ENCODE measurements at places on chromosomes 13 and 19.
A peak's percentile ranks its signal among the peaks of the same experiment; 100 is the strongest.

GRCh38 chr13:59696271-59696670 lies 467.5 kb downstream of the DIAPH3 start:
- no peak for DNase-seq

GRCh38 chr19:38032151-38032550 lies 125.1 kb downstream of the SIPA1L3 start:
- DNase-seq = no peak

GRCh38 chr19:34288381-34288780 lies 34.0 kb downstream of the GARRE1 start:
- DNase-seq = no peak

GRCh38 chr13:87302931-87303330 lies 368.2 kb upstream of the SLITRK5 start:
- DNase-seq = no peak

DNA sequence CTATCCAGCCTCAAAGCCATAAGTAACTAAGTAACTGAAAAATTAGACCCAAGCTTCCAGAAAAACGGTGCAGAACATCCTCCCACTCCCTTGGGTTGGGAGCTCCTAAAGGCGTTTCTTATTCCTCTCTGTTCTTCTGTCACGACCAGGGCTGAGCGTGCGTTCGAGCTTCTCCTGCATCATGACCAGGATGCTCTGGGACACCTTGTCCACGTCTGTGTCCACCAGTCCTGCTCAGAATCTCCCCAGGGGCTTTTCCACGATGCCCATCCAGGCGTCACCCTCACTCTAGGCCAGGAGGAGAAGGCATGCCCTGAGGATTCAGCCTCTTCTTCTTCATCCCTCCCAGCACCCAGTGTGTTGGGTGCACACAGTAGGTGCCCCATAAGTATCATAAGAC lies 37.8 kb upstream of the GAS6 start:
- no peak for DNase-seq

DNA sequence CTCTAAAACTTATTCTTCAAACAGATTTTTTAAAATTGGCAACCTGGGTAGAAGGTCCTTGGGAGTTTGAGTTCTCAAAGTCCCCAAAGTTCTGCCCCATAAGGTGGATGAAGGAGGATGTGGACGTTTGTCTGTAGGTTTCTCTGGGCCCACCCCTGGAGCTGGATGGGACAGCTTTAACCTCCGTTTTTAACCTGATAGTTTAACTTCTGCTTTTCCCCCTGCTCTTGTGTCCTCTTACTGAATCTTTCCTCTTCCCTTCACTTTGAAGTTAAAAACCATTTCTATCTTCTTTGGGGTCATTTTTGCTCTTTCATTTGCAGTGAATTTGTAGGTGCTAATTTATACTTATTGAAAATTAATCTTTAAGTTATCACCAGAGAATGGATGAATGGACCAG lies 79.1 kb downstream of the ESD start:
- DNase-seq = no peak

GRCh38 chr13:75175575-75175974 lies 306.4 kb downstream of the TBC1D4 start:
- DNase-seq = no peak

- DNase-seq = no peak
These were observed 26.4 kb upstream of the DPP9 start for GRCh38 chr19:4749870-4750590.

- DNase-seq = no peak
These were observed 20.1 kb downstream of the SH3GL1 start for GRCh38 chr19:4380254-4380727.

DNA sequence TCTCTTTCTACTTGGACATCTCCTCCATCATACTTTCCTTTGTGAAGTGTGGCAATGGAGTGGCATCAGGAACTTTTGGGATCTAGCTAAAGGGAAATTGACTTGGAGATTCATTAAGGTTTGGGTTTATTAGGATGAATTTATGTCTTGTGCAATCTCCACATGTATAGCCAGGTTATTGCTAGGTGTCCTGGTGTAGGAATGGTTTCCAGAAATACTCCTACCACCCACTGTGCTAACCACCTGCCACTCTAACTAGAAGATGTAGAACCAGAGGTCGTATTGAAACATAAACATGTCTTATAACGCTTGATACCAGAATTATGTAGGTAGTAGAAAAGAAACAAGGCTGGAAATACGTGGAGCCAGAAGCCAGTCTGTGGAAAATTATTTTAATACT lies 38.1 kb upstream of the MED4 start:
- DNase-seq = no peak

- no peak for DNase-seq
These were observed 6.5 kb downstream of the SPART start for GRCh38 chr13:36339600-36340155.

DNA sequence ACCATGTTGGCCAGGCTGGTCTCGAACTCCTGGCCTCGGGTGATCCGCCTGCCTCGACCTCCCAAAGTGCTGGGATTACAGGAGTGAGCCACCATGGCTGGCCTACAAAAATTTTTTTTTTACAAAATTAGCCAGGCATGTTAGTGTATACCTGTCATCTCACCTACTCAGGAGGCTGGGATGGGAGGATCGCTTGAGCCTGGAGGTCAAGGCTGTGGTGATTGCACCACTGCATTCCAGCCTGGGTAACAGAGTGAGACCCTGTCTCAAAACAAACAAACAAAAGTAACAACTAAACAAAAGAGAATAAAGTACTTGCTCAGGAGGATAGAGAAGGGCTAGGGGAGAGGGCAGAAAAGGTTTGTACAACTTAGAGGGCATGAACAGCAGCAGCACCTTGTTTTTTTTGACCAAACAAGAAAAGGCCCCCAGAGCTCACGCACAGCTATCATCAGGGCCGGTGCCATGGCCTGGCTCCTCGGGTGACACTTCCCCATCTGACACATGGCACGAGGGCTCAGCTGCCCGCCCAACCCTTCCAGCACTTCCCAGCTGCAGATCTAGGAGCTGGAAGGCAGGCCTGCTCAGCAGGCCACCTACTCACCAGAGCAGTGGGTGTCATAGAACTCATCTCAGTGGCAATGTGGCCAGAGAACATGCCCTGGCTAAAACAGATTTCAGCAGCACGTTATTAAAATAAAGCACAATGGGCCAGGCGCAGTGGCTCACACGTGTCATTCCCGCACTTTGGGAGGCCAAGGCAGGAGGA lies 8.6 kb upstream of the SLC7A9 start:
- DNase-seq = no peak

DNA sequence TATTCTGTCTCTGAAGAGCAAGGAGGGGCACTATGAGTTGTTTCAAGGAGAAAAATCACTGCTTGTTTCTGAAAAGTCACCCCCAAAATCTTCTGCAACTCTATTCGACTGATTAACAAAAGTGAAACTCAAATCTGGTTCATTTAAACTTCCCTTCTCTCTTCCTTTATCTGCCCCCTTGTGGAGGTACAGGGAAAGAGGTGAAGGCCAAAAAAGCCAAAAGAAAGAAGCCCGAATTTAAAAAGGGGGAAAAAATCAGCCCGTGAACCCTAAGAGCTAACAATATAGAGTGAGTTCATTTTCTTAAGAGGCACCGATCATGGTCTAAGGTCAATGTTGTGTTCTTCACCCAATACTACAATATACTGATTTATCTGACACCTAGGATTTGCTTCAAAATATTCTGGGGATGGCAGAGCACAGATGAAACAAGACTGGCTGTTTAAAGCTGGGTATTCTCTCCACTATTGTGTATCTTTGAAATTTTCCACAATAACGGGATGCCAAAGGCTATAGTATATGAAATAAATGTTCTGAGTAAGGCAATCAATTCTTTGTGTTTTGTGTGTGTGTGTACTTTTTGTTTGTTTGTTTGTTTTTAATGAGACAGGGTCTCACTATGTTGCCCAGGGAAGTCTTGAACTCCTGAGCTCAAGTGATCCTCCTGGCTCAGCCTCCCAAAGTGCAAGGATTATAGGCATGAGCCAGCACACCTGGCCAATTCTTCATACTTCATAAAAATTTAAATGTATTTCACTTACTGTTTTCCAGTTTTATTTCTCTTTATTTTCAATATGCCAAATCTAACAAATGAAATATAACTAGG lies 55.0 kb upstream of the EEF1AKMT1 start:
- no peak for DNase-seq

- DNase-seq = no peak
These were observed 421 bp downstream of the TNPO2 start for GRCh38 chr19:12723381-12723640.

GRCh38 chr19:6767081-6767356 lies 216 bp downstream of the SH2D3A start:
- no peak for DNase-seq

DNA sequence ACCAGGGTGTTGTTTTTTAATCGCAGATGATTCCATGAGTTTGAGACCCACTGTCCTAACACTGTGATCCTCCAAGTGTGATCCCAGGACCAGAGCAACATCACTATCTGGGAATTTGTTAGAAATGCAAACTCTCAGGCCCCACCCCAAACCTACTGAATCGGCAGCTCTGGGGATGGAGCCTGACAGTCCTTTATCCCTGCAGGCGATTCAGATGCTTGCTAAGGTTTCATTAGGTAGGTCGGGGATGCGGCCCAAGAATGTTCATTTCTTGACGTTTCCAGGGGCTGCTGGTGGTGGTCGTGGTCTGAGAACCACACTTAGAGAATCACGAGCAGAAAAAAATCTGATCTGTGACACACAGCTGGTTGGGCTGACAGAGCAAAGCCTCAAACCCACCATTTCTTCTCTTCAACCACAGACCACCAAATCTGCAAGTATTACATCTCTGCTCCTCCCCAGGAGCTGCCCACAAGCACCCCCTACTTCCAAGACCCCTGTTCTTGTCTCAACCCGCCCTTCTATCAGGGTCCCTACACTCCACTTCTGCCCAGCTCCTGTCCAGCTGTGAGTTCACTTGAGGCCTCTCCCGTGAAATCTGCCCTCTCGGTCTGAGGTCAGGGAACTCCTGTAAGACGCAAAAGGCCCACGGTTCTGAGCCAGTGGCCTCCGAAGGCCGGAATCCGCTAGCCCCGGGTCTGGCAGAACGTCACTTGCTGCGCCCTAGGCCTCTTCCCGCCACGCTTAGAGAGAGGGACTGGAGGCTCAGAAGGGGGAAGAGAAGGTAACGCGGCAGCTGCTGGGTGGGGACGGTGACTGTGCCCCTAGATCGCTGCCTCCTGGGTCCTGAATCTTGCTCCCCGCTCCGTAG lies 1.1 kb upstream of the FARP1 start:
- DNase-seq = no peak

GRCh38 chr19:35207391-35207871 lies 21.1 kb downstream of the FAM187B start:
- no peak for DNase-seq

DNA sequence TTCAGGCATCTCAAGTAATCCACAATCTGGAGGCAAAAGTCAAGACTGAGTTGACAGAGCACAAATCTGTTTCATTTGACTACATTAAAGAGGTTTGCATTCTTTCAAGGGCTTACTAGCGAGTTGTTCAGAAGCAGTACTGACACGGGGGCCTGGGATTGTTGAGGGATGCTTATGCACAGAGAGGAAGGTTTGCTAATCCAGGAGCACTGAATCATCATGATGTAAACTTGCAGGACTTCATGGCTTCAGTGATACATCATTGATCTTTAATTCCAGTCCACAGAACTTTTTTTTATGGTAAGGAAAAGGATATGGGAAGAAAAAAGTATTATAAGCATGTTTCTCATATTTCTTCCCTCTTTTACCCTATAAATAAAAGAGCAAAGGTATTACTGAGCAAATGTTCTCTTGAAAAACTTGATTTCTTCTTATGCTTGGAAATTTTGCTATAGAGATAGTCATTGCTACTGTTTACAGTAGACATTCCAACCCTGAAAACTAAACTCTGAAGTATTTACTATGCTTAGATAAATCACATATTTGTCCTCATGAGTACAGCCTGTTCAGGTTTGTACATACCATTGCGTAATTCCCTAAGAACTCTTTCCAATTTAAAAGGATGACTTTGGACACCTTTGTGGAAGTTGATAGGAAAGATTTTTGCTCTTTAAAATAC lies 65.8 kb upstream of the KPNA3 start:
- DNase-seq = peak; percentile 98

- DNase-seq = no peak
These were observed 2.5 kb downstream of the MAP1S start for GRCh38 chr19:17721821-17722220.

DNA sequence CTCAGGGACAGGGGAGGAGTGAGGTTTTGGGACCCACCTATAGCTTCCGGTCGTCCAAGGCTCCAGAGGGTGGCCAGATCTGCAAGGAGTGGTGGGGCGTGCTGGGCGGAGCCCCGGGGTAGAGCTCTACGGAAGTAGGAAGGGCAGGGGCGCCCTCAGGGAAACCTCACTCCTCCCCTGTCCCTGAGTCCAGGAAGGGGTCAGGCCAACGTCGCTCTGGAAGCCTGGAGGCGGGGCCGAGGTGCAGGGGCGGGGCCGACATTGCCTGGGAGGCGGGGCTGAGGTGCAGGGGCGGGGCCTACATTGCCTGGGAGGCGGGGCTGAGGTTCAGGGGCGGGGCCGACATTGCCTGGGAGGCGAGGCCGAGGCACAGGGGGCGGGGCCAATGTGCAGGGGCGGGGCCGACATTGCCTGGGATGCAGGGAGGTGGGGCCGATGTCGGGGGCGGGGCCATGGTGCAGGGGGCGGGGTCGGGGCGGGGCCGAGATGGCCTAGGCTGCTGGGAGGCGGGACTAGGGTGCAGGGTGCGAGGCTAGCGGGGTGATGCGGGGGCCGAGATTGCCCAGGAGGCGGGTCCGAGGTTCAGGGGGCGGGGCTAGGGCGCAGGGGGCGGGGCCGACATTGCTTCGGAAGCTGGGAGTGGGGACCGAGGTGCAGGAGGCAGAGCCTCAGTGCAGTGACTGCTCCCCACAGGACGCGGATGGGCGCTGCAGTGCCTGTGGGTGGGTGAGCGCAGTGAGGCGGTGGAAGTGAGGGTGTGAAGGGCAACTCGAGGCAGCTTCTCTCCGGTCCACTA lies 4.9 kb upstream of the PALM start:
- DNase-seq = no peak

DNA sequence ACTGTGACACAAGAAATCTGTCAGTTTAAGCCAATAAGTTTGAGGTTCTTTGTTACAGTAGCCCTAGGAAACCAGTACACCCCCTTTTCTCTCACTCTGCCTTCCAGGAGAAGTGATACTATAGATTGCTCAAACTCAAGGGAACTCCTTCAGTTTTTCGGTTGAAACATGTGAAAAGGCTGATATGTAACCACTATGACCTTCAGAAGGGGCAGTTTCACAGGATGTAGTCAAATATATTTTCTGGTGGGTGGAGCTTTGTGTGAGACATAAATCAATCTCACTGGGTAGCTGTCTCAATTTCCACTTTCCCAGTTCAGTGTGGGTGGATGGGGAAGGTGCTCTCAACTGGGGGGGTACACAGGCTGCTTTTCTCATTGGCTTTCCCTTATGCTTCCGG lies 41.7 kb downstream of the HTR2A start:
- no peak for DNase-seq

GRCh38 chr13:114115191-114115671 lies 17.2 kb downstream of the RASA3 start:
- no peak for DNase-seq

DNA sequence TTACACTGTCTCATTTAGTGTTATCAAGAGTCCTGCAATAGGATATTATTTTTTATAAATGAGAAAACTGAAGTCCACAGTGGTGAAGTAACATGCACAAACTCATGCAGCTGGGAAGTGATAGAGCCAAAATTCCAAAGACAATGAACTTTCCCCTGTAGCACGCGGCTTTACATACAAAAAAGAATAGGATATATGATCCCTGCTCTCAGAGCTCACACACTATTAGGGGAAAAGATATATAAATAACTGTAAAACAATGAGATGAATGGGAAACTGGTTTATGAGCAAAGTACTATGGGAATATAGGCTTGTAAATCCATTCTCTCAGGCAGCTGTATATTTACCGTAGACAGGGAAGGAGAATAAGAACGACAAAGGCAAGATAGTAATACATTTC lies 39.7 kb downstream of the THSD1 start:
- no peak for DNase-seq
